ENCODE measurements at places on chromosomes 16 and 17.

DNA sequence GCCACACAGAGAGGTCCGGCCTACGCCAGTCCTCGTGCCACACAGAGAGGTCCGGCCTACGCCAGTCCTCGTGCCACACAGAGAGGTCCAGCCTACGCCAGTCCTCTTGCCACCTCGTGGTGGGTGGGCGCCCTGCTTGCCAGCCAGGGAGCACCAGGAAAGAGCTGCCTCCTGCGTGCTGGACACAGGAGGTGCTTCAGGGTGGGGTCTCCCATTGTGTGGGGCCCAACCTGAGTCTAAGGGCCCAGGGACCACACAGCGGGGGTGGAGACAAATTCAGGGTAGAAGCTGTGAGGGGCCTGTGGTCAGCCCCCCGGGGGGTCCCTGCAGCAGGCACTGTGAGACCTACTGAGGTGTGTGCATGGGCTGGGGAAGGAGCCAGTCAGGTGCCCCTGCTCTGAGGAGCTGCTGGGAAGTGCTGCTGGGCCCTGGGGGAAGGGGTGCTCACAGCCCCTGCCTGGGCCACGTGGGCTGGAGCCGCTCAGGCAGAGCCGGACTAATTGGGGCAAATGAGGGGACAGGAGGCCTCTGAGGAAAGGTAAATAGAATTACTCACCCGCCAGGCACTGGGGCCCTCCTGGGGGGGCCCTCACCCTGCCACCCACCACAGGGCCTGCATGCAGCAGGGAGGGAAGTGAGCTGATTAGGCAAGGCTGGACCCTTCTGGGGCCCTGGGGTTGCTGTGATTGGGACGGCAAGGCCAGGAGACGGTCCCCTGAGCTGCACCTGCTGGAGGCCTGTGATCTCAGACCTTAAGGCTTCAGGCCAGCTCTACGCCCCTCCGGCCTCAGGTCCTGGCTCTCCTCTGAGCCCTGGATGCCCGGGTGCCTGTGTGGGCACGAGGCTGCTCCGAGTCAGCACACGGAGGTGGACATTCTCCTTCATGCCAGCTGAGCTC, 11.0 kb downstream of the GCGR start:
- DNase-seq = no peak

DNA sequence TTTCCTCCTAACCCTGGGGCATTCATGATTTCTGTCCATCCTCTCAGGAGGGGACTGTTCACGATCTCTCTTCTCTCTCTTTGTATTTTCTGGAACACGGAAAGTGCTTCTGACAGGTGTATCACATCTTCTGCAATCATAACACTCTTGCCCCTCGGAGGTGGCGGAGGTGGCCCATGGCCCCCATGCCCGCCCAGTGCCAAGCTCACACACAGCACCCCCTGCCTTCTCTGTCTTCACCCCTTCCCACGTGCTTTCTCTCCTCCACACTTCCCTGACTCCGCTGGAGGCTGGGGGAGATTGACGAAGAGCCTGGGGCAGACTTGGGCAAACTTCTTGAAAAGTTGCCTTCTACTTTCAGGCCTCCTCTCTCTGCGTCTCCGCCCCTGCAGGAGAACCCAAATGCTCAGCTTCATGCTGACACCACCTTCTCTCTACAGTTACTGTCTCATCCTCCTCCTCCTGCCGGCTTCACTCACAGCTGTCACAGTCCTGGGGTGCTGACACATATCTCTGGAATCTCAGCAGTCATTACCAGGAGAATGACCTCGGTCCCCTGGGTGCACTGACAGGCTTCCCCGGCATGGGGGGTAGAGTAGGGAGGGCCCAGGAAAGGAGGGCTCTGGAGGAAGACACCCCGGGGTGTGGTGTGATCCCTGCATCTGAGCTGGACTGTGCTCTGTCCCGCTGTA, 127.1 kb downstream of the ENGASE start:
- no peak for DNase-seq

DNA sequence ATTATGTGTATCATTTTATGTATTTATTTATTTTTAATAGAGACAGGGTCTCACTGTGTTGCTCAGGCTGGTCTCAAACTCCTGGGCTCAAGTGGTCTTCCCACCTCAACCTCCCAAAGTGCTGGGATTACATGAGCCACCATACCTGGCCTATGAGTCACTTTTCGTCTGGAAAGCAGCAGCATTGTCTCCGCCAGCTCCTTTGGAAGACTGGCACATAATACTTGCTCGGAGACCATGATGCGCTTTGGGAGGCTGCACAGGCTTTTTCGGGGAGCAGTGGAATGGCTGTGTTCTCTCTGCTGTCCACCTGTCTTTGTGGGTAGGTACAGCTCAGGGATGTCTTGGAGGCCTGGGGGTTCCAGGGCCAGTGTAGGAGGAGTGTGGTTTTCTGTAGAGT, 102.2 kb downstream of the AATF start:
- no peak for DNase-seq

DNA sequence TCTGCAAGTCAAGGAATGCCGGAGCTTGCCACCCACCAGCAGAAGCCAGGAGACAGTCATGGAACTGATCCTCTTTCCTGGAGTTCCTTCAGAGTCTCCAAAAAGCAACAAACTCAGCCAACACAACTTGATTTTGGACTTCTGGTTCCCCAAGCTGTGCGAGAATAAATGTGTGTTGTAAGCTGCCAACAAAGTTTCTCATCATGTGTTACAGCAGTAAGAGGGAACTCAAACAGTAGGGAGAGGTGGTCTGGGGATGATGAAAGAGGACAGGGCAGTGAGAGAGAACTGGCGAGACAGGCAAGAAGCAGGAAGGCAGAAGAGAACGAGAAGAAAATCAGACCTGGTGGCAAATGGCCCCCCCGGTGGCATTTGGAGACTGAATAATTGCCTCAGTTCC, 204.9 kb downstream of the MAF start:
- no peak for DNase-seq

DNA sequence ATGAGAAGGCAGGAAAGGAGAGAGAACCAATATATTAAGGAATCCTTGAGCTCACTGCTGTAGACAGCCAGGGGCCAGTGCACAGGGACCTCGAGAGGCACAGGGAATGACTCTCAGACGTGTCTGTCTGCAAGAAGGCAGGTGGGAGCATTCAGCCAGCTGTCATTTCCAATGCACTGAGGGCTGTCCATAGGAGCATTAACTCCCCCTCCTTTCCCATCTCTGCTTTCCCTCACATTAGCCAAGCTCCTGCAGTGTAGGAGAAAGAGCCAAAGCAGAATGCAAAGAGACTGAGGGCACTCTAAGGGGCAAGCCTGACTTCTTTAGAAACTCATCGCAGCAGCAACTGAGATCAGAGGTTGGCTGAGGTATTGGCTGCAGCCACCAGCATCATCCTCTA, 218.3 kb downstream of the CDH13 start:
- no peak for DNase-seq

- DNase-seq = no peak
These were observed 248.1 kb downstream of the HS3ST3A1 start for GRCh38 chr17:13353590-13353989.

GRCh38 chr17:19672009-19672750, 23.6 kb downstream of the ALDH3A2 start:
- DNase-seq = no peak

GRCh38 chr17:69454051-69454450, 39.6 kb downstream of the MAP2K6 start:
- DNase-seq = no peak

DNA sequence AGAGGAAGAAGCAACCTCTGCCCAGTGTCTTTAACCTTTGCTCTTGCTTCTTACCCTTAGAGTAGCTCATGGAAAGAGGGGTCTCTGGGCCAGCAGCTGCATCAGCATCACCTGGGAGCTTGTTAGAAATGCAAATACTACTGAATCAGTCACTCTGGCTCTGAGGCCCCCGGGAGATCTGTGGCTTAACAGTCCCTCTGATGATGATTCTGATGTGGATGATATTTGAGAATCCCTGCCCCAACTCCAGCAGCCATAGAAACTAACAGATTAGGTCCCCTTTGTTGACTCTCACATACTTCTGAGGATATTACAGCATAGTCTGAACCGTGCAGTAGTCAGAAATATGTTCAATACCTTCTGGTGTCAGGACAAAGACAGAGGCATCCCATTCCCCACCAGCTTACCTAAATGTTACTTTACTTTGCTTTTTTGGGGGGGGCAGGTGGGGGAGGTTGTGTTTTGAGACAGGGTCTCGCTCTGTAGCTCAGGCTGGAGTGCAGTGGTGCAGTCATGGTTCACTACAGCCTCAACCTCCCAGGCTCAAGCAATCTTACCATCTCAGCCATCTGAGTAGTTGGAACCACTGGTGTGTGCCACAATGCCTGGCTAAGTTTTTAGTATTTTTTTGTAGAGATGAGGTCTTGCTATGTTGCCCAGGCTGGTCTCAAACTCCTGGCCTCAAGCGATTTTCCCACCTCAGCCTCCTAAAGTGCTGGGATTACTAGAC, 220.1 kb downstream of the CCDC182 start:
- DNase-seq = no peak

GRCh38 chr17:82017612-82018151, 5.0 kb downstream of the CENPX start:
- DNase-seq = no peak

DNA sequence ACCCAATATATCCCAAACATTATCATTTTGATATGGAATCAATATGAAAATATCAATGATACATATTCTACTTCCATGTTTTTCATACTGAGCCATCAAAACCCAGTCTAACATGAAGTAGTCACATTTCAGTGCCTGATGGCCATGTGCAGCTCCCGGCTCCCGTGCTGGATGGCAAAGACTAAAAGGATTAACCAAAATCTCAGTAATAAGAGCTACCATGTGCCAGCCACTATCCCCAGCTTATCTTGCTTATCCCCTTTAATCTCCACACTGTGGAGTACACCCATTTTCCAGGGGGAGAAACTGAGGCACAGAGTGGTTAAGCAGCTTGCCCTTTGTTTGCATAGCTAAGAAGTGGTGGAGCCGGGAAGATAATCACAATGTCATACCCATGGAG, 9.2 kb downstream of the CD300LG start:
- DNase-seq = peak; percentile 80

- DNase-seq = no peak
These were observed 4.5 kb downstream of the SCARF1 start for GRCh38 chr17:1641065-1641403.

GRCh38 chr16:49441366-49441780, 67.8 kb downstream of the C16orf78 start:
- DNase-seq = no peak

GRCh38 chr17:47694581-47695428, 844 bp downstream of the TBKBP1 start:
- DNase-seq = peak; percentile 81

DNA sequence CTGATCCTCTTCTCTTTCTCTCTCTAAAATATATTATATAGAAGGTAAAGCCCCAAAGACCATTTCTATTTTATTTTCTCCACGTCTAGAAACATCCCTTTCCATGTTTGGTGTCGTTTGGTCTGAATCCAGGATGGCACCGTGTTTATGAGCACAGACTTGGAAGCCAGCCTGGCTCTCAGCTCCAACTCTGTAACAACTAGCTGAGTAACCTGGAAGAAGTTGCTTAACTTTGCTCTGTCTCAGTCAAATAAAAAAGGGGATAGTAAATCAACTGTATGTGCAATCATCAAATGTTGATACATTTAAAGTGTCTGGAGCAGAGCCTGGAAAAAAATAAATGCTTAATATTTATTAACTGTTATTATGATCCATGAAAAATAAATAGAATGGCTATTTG, 249.8 kb upstream of the MAF start:
- no peak for DNase-seq

GRCh38 chr17:7323731-7324437, 5.3 kb downstream of the NEURL4 start:
- DNase-seq = peak; percentile 71

DNA sequence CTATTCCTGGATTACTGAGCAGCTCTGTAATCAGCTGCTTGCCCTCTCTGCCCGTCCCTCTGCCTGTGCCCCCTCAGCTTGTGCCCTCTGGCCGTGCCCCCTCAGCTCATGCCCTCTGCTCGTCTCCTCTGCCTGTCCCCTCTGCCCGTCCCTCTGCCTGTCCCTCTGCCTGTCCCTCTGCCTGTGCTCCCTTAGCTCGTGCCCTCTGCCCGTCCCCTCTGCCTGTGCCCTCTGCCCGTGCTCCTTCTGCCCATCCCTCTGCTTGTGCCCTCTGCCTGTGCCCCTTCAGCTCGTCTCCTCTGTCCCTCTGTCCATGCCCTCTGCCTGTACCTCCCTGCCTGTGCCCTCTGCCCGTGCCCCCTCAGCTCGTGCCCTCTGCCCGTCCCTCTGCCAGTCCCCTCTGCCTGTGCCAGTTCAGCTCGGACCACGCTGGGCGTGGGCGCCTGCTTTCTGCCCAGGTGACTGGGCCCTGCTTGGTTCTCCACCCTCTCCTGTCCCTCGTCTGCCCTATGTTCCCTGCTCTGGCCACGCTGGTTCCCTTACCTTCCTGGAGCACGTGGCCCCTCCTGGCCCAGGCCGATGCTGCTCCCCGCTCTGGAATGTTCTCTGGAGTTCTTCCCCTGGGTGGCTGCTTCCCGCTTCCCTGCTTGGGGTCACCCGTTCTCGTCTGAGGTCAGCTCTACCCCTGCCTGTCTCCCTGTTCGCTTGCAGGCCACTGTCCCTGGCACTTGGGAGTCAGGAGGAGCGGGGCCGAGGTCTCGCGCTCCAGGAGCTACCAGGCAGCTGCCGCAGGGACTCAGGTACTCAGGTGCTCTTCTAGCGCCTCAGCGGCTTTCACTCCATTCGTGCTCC, 63.9 kb downstream of the BANP start:
- no peak for DNase-seq

DNA sequence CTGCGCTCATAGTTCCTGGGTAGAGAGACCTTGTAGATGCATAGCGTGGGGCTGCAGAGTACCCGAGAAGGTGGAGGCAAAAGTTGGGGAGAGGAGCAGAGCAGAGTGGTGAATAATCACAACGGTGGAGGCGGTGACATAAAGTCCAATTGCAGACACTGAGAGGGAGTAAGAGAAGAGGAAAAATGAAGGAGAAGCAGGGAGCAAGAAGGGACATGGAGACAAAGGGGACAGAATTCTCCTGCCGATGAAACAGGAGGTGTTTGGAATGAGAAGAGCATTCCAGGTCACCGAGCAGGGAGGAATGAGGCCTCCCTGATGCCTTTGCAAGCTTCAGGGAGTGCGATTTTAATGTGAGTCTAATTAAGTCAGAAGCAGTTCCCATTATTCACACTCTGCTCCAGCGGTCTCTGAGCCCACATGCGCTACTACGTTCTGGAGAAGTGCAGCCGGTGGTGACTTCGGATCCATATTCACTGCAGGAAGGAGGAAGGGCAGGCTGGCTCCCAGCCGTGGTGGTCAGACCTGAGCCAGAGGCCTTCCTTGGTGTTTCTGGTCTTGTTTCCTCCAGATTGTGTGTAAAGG, 108.0 kb upstream of the DNAH9 start:
- no peak for DNase-seq
